Fibroblast of skin of back (primary cell): ENCODE measurements at places on chromosomes 3 and 15.

DNA sequence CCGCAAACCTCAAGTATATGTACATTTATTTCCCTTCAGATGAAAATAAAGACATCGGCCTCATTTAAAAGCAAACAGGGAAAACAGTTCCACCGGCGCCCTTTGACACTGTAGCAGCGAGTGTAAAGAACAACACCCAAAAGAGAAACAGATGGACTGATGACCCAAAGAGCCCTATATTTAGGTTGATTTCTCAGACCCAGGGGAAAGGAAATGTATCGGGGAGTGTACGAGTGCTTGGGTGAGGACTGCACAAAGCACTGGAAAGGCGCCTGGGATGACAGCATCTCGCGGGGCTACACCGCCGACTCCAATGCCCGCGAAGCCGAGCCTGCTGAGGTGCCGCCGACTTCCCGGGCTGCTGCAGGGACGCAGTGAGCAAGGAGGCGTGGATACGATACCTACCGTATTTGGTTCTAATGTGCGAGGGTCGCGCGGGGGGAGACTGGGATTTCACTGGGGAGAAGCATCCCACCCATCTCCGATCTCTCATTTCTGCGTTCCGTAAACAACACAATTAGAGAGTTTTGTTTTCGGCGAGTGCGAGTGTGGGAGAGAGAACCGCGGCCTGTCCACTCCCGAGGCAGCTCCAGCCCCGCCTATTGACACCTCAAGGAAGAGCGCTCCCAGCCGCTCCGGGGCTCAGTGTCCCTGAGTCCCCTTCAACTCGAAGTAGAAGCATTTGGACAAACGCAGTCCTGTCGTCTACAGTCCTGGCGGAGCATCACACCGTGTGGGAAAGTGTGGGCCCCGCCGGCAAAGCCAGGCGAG is 2.0 kb downstream of the MECOM start:
- DNase-seq: no peak

DNA sequence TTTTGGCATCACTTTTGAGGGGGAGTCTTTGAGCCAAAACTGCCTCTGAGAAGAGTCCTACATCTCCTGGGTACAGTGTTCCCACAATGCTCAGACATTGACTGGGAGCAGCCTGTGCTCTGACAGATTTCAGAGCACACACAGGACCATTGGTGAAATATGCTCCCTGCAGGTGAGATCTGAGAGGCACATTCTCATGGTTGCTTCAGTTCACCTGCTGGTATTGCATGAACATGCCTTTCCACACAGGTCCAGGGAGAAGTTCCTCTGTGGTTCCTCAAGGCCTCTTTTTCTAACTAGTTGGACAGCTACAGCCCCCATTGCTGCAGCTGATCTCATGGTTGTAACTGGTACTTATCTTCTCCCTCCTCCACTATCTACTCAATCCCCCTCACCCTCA is 37.0 kb downstream of the FOXL2 start:
- no peak for DNase-seq

DNA sequence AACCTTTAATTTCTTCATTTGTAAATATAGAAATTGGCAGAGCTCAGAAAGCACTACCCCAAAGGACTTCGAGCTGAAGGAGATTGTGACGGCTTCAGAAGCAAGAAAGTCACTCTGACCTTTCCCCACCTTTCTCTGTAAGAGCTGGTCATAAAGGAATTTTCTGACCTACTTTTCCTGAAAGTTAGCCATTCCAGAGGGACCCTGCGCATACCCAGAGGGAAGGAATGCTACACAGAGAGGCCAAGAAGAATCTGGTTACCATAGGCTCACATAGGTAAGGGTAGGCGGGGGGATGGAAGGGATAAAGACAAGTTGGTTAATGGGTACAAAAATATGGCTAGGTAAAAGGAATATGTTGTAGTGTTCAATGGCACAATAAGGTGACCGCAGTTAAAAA is 1080.3 kb downstream of the ZPLD1 start:
- no peak for DNase-seq

DNA sequence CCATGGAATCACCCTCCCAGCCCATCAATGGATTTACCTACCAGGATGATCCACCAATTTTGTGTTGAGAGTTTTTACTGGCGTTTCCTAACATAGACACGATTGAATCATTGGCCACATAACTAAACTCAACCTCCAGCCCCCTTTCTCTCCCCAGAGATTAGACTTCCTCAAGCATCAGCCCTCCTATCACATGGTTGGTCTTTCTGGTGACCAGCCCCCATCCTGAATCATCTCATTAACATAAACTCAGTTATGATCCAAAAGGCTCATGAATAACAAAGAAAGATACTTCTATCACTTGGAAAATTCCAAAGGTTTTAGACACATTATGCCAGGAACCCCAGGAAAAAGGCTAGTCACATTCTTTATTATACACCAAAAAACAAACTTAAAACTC is 21.2 kb downstream of the PRKAR2A start:
- DNase-seq: peak; percentile 98

GRCh38 chr3:17891139-17891856 is 148.9 kb upstream of the TBC1D5 start:
- peak; percentile 5 for DNase-seq

DNA sequence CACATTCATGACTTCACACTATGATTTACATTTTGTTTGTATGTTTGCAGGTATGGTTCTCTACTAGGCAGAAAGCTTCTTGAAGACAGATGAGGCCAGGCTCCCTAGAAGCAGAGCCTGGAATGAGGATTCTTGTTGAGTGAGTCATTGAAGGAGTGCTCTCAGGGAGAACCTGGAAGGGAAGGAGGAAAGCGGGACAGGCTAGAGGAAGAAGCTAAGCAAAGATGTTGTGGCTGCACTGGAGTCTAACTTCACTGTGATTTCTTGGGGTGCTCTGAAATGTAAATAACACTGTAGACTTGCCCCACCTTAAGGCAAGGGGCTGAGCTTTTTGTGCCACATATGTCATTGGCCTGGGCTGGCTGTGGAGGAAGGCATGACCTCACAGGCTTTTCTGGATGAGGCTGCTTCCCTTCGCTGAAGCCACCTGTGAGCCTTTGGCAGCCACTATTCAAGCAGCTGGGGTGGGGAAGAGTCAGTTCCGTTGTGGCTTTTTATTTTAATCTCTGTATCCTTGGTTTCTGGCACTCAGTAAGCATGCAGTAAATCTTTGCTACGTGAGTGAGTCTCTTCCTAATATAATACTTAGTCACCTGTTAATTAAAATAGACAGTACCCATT is 307.3 kb downstream of the SV2B start:
- DNase-seq: peak; percentile 17

GRCh38 chr3:126964950-126965349 is 18.0 kb upstream of the PLXNA1 start:
- no peak for DNase-seq

- no peak for DNase-seq
These were observed 22.0 kb upstream of the SPTSSB start for GRCh38 chr3:161393310-161393709.

DNA sequence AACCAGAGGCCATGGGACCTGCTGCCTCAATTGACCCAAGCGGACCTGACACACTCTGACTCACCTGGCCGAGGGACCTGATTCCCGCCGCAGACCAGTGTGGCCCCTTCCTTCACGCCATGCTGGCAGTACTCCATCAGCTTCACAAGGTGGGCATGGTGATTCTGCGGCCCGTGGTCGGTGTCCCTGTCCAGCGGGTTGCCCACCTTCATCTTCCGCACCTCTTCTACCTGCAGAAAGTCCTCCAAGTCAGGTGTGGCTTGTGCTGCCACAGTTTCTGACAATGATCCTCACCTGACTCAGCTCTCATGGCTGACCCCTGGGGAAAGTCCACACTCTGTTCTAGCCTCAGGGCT is 25.9 kb upstream of the SLC41A3 start:
- DNase-seq: no peak

GRCh38 chr15:64070965-64071851 is 22.4 kb downstream of the CIAO2A start:
- peak; percentile 63 for DNase-seq

DNA sequence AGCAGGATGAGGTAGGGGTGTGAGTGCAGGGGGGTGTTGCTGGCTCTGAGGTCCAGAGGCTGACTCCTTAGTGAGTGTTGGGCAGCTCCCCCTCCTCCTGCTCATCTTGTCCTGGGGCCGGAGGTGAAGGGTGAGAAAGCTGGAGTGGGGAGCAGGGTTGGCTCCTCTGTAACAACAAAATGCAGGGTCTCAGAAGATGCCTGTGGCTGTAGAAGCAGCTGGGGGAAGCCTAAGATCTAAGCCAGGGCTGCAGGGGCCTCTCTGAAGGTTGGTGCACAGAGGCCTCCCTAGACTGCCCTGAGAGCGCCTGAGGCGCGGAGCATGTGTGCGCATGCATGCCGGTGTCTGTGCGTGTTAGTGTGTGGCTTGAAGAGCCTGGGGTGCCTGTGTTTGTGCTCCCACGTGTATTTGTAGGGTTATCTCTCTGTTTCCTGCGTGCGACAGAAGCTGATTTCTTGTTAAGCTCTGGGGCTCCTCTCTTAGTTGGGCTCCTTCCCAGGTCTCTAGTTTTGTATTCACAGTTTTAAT is 5.3 kb upstream of the HDAC11 start:
- no peak for DNase-seq

GRCh38 chr3:151372063-151372820 is 12.3 kb downstream of the P2RY12 start:
- DNase-seq: peak; percentile 61

GRCh38 chr15:90911302-90911623 is 8.2 kb downstream of the MAN2A2 start:
- DNase-seq: no peak

DNA sequence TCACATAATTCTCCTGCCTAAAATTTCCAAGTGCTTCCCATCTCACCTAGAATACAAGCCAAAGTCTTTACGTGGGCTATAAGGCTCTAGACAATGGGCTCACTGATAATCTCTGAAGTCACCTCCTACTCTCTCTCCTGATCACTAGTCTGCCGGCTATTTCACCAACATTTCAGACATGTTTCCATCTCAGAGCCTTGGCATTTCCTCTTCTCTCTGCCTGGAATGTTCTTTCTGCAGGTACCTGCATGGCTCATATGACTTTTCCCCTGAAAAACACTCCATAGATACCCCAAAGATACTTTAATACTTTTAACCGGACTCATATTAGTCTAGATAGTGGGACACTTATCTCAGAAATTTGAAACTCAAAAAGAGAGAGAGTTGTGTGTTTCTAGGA is 32.7 kb downstream of the CD200 start:
- no peak for DNase-seq

GRCh38 chr3:178536211-178537079 is at the start of gene KCNMB2:
TSS of gene KCNMB2 (plus strand) at chr3:178536436.
- peak; percentile 26 for DNase-seq

DNA sequence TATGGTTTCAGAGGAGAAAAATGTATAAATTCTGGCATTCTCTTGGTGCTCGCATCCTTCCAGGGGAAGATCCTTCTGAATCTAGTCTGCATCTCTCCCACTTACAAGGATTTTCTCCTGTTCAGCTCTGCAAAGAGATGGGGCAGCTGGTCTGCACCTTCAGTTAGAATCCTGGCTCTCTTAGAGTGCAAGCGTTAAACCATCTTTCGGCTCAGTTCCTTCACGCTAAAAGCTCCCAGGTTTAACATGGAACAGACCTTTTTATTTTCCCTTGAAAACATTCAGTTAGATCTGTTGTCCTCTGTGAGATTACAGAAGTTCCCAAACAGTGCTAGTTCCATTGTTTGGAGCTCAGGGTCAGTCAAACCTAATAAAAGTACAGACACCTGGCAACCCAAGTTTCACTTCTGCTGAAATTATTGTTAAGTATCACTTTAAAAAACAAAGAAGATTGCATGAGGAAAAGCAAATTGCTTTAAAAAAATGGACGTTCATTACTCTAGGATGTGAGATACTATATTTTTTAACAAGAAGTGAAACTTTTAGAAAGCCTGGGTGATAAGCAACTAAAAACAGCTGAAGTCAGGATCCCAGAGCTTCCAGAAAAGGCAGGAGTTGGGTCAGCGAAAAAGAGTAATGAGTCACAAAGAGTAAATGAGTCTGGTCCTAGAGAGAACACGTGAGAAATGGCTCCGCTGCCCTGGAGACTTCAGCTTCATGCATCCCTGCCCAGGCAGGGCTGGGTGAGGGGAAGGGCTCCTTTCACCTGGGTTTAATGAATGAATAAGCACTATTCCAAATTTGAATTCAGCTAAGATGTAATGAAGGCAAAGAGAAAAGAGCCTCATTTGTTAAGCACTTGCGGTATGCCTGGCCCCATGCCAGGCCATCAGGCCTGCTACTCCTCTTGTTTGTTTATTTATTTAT is 63.3 kb downstream of the ABTB1 start:
- DNase-seq: peak; percentile 83

DNA sequence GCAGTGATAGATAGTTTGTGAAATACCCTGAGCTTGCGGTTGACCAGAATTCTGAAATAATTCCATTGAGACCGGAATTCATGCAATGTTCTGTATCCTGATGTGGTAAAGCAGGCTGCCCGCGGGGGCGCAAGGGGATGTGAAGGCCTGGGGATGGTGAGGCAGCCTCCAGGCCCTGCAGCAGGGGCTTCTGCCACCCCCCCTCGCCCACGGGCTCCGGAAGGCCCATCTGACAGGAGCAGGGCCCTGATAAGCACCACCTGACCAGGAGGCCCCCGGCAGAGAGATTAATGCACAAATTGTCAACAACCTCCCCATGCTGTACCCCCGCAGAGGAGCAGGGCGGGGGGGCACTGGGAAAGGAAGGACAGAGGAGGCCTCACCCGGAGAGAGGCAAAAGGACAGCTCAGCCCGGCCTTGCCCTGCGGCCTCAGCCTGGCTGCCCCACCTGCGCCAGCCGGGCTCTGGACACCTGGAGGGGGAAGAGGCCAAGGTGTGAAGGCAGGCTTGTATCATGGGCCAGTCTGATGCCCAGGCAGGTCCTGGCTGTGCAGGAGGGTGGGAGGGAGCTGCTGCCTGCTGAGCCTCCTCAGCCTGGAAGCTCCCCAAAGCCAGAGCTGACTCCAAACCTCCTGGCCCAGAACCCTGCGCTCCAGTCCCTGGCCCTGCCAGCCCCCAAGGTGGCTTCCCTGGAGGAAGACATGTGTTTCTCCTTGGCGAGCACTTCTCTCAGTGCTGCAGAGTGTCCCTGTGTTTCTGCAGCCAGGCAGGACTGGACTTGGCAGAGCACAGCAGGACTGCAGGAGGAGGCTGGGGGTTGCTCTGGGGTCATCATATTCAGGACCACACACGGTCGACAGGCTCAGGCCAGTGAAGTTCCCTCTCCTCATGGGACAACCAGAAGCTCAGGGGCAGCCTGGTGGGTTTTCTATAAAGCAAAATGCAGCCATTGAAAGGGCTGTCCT is 46.5 kb downstream of the RPN1 start:
- DNase-seq: no peak

DNA sequence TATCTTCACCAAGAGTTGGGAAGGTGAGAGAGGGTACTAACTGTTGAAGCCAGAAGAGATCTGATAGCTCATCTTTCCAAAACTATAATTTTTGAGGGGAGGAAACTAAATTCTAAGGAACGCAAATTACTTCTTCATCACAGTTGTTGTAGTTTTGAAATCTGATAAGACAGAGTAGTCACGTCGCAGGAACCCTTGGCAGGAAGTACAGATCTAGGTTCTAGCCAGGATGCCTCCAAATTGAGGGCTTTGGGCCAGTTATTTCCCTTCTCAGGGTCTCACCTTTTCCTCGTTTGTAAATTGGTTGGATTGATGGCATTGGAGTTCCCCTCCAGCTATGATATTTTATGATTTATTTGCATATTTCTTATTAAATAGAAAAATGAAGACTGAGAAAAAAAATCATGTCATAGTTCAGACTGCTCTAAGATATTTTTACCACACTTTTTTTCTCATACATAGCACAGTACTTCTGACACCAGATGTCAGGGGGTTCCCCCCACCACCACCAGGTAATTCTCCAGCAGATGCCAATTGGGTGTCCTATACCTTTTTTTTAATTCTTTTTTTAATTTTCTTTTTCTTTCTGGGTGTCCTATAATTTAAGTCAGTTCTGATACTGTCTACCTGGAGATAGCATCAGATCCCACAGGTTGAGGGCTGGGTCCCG is 32.3 kb upstream of the APH1B start:
- no peak for DNase-seq
